ENCODE measurements at places on chromosomes 11 and 22.
A peak's percentile ranks its signal among the peaks of the same experiment; 100 is the strongest.

DNA sequence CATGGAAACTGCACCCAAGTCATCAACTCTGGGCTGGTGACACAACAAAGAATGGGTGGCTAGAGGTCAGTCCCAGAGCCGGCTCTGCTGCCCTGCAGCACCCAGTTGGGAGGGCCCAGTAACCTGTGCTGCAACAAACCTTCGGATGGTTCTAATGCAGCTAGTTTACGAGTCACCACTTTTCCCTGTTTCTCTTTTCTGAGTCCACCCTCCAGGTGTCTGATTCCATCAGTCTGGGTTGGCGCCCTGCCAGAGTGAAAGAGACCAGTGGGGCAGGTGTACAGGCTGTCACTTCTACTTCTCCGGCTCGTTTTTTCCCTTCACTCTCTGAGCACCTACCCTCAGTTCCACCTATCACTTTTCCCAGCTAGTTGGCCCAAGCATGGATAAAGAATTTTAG lies 572.9 kb downstream of the NTM start:
- DNase-seq, result peak; percentile 11

- no peak for DNase-seq
Observed at GRCh38 chr11:16793511-16793910, 55.1 kb downstream of the C11orf58 start.

DNA sequence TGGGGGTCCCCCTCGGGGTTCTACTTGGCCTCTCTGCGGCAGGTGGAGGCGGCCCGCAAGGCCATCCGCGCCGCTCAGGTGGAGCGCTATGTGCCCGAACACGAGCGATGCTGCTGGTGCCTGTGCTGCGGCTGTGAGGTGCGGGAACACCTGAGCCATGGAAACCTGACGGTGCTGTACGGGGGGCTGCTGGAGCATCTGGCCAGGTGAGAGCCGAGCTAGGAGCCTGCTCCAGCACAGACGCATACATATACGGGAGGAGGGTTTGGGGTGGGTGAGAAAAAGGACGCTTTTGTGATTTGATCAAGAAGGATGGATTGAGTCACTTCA lies 415 bp downstream of the CENATAC start:
- no peak for DNase-seq

DNA sequence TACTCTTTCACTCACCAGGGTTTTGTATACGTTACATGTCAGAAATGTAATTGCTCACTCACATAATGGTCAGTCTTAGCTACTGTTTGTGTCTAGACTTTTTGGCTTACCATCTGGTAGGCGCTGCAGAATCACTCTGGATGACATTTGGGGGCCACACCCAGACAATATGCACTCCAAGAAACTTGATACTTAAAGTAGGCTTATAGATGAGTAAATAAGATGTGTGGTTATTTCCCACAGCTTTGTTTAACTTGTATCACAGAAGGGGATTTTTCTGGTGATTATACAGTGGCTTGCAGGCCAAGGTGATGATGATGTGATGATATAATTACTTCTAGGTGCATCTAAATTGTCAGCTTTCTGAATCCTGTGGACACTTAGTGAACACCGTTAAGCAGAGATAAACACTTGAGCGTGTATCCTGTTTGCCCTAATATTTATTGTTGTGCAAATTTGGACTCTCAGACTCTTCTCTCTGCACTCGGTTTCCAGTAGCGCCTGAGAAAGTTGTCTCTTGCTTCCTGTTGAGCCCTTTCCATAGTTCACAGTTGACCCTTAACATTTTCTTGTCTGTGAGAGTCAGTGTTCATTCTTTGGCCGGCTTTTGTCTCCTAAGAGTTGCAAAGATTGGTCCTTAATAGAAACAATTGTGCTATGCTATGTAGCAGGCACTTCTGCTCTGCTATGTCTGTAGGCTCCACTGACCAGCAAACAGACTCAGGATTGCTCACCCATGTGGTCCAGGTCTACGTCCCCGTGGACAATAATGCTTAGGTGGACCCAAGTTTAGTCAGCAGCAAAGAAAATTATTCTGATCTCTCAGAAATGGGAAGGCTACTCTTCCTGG lies 89.3 kb downstream of the PRR5L start:
- DNase-seq, result no peak

GRCh38 chr11:10107497-10107896 lies 186.5 kb downstream of the SBF2 start:
- no peak for DNase-seq

DNA sequence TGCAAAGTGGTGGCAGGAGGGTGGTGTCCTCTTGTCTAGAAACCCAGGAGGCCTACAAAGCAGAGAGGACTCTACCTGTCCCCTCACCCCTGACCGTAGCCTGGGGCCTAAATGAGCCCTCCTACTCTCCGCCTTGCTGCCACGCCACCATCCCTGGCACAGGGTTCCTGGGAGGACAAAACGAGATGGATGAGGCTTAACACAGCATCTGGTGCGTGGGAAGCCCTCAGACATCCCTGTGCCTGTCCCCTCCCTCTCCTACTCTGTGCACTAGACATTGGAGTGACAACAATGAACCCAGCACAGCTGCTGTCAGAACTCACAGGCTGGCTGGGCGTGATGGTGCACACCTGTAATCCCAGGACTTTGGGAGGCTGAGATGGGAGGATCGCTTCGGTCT lies 36.4 kb upstream of the DKK3 start:
- no peak for DNase-seq

DNA sequence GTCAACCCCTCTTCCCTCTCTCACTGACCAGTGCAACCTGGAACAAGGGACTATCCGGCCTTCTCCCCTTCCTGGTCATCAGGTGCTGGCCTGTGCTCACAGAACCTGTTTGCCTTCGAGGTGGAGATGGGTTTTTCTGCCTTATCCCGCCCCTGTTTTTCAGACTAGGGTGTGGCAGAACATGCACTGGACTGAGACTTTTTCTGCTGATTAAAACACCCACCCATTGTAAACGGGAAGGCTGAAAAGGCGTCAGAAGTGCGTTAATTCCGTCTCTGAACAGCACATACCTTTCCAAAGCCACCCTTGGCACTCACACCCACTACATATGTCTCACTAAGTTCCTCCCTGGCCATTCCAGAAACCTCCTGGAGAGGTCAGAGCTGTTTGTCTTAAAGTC lies 4.4 kb upstream of the B3GNT6 start:
- no peak for DNase-seq

- DNase-seq, result no peak
Observed at GRCh38 chr11:11563200-11563975, 58.4 kb downstream of the GALNT18 start.

DNA sequence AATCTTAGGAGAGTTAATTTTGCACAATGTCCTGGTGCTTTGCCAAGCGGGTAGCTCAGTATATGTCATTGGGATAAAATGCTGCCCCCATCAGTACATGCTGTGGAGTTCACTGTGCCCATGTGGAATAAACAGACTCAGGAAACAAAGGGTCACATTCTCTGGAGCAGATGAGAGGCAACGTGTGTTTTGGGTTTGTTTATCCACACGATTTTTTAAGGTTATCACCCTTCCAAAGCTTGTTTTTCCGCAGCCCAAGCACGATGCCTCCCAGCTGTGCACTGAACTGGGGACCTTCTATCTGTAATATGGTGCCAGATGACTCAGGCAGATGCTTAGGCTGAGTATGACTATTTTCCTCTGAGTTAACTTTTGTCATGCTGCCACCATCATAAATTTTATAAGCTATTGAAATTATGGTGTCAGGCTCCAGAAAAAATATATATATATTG lies 6.5 kb downstream of the OR4D6 start:
- DNase-seq, result no peak

- DNase-seq, result no peak
Observed at GRCh38 chr11:70727899-70728620, 329.7 kb downstream of the CTTN start.

GRCh38 chr11:48031602-48032001 lies 51.2 kb downstream of the PTPRJ start:
- no peak for DNase-seq

DNA sequence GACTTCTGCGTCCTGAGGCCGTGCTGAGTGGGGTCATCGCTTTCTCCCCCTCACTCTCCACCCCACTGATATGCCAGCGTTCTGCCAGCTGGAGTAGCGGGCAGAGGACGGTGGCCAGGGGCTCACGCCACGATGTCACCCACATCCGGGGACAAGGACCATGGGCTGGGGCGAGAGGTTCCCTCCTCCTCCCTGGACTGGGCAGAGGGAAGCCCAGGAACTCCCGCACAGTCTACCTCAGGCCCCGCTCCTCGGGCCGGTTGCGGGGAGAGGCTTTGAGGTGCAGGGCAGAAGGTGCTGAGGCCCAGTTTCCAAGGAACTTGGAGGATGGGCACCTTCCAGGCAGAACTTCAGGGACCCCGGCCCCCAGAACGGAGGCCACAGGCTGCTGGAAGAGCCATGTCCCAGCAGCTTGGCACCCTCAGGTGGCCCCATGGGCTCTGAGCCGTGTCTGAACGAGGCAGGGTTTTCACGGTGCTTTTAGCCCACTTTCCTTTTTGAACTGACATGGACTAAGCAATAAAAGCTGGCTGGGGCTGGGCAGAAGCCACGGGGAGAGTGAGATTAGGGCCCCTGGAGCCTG lies 25.4 kb downstream of the ADAMTS15 start:
- DNase-seq, result no peak

GRCh38 chr11:116819049-116819448 lies 4.1 kb downstream of the APOA4 start:
- no peak for DNase-seq

GRCh38 chr11:124536520-124536919 lies 6.9 kb downstream of the OR8B12 start:
- no peak for DNase-seq

GRCh38 chr11:108807262-108807661 lies 142.4 kb downstream of the DDX10 start:
- no peak for DNase-seq

DNA sequence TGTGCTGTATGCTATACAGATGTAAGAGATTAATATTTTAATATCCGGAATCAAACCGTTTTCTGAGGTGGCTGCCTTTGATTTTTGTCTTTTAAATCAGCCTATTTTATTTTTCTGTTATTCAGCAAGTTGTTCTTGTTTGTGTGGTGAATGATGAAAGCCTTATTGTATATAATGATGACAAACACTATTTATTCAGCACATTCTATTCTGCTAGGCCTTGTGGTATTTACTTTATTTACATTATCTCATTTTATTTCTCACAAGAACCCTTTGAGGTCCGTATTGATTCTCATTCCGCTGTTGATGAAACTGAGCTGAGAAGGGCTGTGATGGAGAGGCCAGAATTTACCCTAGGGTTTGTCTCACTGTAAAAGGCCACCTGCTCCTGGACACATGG lies 40.5 kb downstream of the KREMEN1 start:
- DNase-seq, result no peak

DNA sequence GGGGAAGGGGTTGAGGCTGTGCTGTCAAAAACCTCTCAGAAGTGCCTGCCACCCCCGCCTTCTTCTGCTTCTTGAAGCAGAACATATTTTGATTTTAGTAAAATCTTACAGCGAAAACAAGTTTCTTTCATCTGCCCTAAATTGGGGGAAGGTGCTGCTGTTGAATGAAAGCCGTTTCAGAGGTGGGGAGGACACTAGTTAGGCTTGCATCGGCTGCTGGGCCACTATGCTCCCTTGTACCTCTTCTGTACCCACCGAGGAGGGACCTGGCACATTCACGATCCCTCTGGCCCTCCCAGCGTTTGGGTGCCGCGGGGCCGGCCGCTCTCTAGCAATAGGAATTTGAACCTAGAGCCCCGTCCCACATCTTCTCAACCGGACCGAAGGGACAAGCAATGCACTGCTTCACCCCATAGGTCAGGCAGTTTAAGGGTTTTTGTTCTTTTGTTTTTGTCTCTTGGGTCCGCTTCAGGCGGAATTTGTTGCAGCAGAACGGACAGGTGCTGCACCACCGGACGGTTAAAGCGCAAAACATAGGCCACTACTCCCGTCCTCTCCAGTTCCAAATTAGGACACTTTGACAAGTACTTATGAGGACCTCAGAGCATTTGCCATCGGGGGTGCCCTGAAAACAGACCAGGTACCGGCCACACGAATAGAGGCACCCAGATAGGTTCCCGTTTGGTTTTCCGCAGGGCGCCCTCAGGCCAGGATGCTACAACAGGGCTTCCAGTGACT lies 5.6 kb downstream of the SLC6A5 start:
- DNase-seq, result no peak

GRCh38 chr11:61948505-61948904 lies 1.6 kb upstream of the BEST1 start:
- no peak for DNase-seq

GRCh38 chr11:313787-314553 lies at the start of gene IFITM1:
Gene IFITM1, plus strand, starts transcription at chr11:314040. Its CDS starts 131 bp downstream, at chr11:314171.
- peak; percentile 3 for DNase-seq

DNA sequence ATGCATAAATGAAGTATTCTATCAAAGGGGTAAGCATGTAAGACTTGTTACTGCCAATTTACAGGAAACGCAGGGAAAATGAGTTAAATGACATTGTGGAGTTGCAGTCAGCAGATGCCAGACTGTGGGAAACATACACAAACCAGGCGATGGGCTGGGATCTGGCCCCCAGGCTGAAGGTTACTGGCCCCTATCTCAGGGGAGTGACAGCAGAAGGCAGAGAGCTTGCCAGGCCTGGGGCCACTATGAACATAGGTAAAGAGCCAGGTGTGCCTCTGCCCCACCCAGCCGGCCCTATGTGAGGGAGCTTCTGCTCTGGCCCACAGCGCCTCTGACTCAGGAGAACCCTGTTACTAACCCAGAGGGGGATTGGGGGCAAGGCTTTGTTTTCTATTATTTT lies 26.1 kb upstream of the SLC25A1 start:
- DNase-seq, result no peak

DNA sequence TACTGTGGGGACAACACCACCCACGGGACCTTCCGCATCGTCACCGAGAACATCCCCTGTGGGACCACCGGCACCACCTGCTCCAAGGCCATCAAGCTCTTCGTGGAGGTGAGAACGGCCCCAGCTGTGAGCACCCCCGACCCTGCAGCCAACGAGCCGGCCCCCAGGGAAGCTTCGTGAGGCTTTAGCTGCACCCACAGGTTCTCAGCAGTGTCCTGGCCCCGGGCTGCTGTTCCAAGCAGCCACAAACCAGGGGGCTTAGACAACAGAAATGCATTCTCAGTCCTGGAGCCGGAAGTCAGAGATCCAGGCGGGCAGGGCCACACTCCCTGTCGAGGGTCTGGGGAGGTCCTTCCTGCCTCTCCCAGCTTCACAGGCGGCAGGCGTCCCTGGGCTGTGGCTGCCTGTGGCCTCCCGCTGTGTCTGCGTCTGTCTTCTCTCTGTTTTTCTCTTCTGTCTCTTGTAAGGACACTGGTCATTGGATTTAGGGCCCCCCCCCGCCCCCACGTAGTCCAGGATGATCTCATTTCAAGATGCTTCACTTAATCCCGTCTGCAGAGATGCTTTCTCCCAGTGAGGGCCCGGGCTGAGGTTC lies 12.5 kb downstream of the MUC5B start:
- DNase-seq, result peak; percentile 0

DNA sequence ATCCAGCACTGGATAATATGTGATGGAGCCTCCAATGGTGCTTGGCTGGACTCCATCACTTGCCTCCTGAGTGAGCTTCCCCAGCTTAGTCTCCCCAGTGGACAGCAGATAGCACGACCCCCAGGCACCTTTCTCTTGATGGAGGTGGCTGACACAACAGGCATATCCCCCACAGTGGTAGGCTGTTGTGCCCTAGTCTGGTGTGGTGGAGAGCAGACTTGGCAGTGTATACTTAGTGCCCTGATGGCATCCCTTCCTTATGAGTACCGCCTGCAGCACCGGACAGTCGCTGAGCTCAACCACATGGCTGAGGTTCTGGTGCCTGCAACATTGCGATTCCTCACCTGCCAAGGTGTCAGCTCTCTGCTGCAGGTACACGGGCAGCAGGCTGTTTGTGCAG lies 50.1 kb downstream of the DNHD1 start:
- DNase-seq, result no peak

- no peak for DNase-seq
Observed at GRCh38 chr11:87812571-87813365, 362.5 kb downstream of the RAB38 start.

GRCh38 chr11:57638005-57638781 lies 11.5 kb downstream of the YPEL4 start:
- peak; percentile 32 for DNase-seq
